CD8-positive, alpha-beta memory T cell (primary cell): ENCODE measurements at places on chromosomes 12 and 14. TPM values are rescaled to one million over a fixed set of nuclear protein-coding genes. Genes with fewer than 3 reads are reported as not detected.

DNA sequence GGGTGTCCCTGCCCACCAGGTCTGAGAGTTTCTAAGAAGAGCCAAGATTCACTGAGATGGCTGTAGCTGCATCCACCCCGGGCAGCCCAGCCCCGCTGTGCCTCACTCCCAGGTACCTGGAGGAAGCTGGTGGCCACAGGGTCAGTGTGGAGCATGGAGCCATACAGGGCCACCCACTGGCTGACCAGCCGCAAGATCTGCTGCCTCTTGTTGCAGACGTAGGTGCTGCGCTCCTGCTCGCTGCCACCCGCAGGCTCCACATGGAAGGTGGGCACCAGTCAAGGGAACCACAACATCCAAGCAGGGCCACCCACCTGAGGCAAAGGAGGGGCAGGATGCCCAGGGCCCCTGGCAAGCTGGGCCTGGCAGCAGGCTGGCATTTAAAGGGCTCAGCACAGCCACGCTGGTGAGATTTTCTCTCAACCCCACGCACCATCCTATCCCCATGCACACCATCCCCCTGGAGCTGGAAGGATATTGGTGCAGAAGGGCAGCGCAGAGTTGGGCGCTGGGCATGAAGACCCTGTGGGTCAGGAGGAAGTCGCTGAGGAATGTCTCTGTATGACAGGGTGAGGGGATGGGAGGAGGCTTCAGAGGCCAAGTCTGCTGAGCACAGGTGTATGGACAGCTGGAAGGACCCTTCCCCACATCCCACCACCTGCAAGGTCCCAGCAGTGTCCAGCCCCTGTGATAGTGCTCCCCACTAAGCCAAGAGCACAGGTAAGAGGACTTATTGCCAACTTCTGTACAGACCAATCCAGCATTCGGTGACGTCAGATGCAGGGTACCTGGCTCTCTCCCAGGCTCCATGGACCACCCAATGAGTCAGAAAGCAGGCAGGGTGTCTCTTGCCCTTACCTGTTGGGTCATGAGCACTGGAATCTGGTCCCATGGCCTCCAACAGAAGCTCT lies 10.8 kb downstream of the RAPGEF3 start:
- DNase-seq: no peak

DNA sequence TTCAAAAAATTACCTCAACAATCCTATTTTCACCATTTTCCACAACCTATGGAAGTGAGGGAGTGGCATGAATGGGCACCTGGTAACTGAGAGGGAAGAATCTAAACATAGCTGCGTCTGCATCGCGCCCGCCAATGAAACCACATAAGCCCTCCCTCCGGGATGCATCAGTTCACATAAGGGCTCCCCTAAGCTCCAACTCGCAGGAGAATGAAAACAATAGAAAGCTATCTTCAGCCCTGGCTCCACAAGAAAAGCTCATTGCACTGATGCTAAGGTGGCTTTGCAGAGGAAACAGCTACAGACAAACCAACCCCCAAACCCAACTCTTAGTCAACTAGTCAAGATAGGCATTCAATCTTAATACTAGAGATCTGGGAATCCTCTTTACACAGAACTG lies 173.3 kb downstream of the FOXN3 start:
- DNase-seq: no peak

DNA sequence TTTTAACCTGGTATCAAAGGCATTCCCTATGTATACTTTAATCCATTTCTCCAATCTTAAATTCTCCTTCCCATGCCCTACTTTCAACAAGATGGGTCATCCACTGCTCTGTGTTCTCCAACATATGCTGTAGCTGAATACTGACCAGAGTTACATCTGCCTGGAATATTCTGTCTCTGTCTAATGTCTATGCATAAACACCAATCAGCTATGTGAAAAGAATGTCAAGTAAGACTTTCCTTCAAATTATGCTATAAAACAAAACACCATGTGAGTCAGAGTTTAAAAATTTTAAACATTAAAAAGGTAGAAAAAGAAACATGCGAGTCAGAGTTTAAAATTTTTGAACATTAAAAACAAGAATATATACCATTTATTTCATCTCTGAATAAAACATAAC lies 19.3 kb downstream of the NT5DC3 start:
- no peak for DNase-seq

- no peak for DNase-seq
Observed at GRCh38 chr14:70208380-70208779, 19.6 kb upstream of the SLC8A3 start.

DNA sequence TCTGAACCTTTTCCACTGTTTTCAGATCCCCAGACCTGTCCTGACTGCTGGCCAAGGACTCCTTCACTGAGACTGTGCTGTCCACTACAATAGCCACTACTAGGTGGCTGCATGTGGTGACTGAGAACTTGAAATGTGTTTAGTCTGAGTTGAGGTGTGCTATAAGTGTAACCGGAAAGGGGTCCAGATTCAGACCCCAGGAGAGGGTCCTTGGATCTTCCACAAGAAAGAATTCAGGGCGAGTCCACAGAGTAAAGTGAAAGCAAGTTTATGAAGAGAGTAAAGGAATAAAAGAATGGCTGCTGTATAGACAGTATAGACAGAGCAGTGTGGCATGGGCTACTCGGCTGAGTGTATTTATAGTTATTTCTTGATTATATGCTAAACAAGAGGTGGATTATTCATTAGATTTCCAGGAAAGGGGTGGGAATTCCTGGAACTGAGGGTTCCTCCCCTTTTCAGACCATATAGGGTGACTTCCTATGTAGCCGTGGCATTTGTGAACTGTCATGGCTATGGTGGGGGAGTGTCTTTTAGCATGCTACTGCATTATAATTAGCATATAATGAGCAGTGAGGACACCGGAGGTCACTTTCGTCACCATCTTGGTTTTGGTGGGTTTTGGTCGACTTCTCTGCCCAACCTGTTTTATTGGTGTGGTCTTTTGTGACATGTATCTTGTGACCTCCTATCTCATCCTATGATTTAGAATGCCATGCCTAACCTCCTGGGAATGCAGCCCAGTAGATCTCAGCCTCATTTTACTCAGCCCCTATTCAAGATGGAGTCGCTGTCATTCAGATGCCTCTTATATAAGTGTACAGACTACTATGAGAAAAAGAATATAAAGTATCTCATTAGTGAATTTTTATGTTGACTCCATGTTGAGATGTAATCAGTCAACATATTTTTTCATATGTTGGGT lies 70.0 kb upstream of the SRSF5 start:
- no peak for DNase-seq

The RCOR1 gene
- 14.5 TPM for total RNA-seq

The ABCB9 gene
- 3.9 TPM for total RNA-seq

The PDZRN4 gene
- not detected for total RNA-seq
